ELF-1 (cell line): ENCODE measurements at places on chromosomes 16 and 17.

DNA sequence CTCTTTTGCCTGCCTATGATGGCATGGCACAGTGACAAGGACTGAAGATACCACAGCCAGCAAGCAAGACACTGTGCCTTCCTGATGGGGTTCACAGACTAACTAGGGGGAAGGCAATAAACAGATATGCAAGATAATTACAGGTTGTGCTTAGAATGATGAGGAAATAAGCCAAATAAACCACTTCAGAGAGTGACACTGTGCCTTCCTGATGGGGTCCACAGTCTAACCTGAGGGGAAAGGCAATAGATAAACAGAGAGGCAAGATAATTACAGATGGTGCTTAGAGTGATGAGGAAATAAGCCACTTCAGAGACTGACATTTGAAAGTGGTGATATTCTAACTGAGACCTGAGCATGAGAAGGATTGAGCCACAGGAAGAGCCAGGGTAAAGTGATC lies 84.2 kb downstream of the HS3ST2 start:
- DNase-seq: no peak

DNA sequence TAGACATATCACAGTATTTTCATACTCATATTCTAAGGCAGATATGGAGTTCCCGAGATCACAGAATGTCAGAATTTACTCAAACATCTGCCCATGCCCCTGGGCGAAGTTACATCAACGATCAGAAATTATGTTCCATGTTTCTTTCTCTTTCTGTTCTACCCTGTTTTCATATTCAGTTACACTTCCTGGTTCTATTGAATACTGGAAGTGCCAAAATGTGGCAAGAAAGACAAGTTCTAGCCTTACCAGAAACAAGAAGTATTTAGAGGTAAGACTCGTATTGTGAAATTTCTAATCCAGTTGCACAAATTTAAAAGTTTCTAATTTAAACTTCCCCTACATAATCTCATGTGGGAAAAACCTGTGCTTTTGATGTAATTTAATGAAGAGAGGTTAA lies 36.1 kb downstream of the KCNJ2 start:
- no peak for DNase-seq

- DNase-seq: peak; percentile 86
Observed at GRCh38 chr17:58303971-58304749, 23.4 kb upstream of the MPO start.

DNA sequence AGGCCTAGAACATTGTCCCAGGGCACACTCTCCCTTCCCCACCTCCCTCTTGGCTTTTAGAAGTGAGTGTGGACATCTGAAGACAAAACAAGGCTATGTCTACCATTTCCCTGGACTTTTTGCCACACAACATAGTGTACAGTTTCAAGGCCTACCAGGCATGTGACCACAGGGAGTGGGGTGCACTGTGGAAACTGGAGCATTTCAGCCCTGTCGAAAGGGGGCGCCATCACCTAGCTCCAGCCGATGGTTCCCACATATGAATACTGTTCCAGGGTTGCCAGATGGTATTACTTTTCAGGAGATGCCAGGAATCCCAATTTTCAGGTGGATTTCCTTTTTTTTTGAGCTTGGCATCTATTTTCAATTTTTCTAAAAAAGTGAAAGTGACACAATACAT lies 140.7 kb downstream of the KATNIP start:
- DNase-seq: no peak

DNA sequence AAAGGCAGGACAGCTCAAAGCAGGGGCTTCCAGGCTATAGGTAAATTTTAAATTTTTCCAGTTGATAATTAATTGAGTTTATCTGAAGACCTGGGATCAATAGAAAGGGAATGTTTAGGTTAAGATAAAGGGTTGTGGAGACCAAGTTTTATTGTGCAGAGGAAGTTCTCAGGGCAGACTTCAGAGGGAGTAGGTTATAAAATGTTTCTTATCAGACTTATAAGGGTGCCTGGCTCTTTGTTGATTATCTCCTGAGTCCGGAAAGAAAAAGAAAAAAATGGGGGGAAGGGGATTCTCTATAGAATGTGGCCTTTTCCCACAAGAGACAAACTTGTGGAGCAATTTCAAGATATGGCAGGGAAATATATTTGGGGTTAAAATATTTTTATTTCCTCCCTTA lies 15.9 kb downstream of the SLC46A1 start:
- no peak for DNase-seq

DNA sequence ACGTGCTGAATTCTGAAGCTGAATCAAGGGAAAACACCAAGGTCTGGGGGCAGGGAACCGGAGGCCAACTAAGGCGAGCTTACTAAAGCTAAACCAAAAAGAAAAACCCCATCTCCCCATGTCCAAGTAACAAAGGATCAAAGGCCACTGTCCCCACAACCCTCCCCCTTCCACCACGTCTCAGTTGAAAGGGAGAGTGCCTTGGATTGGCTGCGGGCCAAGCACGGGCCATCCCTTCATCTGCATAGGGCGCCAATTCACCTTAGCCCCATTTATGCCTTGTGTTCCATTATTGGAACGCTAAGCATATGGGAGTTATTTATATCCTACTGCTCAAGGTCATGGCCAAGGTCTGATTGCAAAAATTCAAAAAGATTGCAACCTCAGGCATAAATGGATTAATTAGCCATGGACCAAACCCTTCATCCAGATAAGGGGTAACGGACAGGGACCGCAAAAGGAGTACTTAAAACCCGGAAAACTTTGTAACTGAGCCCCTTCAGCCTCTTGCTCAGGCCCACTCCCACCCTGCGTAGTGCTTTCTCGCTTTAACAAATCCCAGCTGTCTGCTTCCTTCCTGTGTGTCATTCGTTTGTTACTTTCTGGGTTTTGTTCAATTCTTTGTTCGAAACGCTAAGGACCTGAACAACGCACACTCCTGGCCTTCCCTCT lies 740 bp upstream of the ATP6V0D1 start:
- no peak for DNase-seq

DNA sequence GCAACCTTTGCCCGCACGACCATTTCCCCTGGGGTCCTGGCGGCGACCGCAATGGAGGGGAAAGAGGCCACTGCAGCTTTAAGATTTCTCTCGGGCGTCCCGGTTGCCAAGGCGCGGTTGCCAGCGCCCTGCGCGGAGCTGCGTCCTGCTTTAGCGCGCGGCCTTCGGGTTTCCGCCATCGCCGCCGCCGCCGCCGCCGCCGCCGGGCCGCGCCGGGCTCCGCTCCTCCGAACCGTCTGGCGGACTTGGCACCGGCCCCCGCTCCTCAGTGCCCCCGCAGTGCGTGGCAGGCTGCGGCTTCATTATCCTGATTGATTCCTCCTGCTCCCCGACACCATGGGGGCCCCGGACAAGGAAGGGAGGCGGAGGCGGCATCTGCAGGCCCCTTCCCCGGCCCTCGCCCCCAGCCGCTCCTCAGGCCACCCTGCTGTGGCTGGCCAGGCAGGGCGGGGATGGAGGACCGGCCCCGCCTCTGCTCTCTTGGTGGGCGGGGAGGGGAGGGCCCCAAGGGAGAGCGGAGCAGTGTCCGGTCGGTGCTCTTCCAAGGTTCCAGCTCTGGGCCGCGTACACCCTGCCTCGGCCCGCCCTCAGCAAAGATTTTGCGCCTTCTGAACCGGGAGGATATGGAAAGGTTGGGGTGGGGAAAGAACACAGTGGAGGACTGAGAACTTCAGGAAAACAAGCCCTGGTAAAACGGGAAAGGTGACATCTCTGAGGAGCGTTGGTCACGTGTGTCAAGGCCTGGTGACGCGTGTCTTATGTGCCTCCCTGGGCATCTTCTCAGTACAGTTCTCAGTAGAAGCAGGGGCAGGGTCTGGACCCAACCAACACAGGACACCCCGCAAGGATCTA lies 34.0 kb downstream of the NEUROD2 start:
- peak; percentile 76 for DNase-seq

- no peak for DNase-seq
Observed at GRCh38 chr16:86382774-86383407, 127.4 kb upstream of the FOXF1 start.

DNA sequence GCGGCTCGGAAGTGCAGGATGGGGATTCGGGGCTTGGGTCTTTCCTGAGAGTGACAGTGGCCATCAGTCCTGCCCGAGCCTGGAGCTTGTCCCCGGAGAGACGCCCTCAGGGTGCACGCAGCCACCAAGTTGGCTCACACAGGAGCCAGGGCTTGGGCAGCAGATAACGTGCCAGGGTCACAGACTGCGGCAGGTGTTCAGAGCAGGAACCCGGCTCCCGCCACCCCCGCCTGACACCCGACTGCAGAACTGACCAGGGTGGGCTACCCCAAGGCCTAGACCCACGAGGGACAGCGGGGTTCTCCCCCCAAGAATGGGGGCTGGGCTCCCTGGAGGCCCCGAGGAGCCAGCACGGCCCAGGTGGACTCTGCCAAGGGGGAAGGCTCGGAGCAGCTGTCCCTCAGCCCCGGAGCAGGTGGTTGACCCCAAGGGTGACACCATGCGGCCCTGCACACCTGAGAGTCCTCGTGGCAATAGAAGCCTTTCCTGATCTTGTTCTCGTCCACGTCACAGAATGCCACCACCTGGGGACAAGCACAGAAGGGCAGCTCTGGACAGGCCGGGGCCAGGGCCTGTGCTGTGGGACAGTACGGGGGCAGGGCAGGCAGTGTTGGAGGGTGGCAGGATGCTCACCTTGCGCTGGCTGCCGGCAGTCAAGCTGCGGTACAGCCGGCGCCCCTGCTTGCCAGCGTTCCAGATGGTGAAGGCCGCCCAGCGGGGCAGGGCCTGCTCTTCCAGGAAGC lies 117.1 kb upstream of the ZNF750 start:
- DNase-seq: no peak

DNA sequence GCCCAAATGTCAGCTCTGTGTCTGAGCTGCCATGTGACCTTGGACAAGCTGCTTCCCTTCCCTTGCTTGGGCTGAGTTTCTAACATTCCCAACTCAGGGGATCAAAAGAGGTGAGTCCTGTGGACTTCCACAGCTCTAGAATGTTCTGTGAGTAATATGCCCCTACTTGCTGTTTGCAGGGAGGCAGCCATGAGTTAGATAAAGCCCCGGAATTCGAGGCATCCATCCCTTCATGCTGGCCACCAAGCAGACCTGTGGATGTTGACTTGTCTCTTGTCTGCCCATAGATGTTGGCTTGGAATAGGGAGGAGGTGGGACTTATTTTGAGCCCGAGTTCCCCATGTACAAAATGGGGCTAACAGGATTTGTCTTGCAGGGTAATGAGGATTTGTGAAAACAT lies 36.2 kb downstream of the KSR1 start:
- no peak for DNase-seq

DNA sequence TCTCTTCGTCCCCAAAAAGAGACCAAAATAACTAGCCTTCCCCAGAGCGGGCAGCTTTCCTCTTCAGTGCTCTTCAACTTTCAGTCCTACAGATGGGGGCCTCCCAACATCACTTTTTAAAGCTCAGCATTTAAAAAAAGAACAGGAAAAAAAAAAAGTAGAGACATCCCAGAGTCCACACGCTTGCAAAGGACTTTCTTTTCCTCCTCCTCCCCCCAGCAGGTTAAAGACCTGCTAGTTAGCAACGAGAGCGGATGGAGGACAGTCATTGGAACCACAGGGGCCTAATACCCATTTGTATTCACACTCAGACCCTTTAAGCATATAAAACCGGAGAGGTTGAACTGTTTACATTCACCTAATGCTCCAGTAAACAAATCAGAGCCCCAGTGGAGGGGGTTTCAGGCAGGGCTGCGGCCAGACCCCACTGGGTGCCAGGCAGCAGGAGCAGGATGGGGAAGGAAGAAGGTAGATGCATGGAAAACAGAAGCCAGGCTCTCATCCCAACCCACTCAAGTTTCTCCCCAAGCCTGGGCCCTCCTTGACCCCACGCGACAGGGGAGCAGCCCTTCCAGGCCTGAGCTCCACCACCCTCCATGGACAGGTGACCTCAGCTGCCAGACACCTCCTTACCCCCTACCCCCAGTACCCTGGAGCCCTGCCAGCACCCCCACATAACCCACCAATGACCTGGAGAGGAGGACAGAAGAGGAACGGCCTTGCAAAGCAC lies 15.2 kb downstream of the ZFHX3 start:
- peak; percentile 82 for DNase-seq

DNA sequence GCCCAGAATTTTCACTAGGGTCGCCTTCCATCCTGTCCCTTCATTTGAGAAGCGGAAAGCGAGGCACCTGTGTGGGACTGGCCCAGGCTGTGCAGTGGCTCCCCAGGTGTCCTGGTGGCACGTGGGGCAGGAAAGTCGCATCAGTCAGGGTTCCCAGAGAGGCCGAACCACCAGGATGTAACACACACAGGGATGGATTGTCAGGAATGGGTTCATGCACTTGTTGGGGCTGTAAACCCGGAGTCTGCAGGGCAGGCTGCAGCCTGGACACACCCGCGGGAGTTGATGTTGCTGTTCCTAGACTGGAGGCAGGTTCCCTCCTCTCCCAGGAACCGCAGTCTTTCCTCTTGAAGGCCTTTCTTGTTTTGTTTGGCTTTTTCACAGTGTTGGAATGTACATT lies 30.7 kb upstream of the RPTOR start:
- no peak for DNase-seq

DNA sequence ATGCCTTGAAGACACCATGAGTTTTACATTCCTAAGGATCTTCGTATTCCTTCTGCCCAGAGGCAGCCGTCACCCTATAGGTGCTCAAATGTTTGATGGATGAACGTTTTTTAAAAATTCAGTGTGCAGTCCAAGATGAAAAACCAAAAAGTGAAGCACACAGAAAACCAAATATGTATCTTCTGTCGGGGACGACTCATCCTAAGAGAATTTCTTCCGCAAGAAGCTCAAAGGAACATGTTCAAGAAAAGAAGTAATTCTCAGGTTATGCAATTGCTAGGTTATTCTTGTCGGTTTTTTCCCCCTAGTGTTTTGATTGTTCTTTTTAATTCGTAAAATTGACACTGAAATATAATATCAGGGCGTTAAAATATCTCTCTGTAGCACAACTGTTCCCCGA lies 1.4 kb downstream of the CENPV start:
- no peak for DNase-seq

DNA sequence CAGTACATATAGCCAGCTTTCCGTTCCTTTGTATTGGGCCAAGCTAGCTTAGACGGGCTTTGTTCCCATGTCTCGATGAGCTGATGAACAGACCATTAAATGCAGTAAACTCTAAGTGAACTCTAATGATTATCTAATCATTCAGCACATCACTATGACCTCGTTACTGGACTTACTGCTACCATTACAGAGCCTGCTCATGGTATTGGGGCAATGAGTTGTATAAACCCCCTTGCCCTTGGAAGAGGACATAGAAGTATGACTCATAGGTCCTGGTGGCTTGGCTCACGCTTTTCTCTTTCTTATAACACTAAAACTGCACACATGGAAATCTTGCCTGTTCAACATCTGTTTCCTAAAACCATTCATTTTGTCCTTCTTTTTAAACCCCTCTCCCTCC lies 93.6 kb upstream of the DYNLRB2 start:
- no peak for DNase-seq

DNA sequence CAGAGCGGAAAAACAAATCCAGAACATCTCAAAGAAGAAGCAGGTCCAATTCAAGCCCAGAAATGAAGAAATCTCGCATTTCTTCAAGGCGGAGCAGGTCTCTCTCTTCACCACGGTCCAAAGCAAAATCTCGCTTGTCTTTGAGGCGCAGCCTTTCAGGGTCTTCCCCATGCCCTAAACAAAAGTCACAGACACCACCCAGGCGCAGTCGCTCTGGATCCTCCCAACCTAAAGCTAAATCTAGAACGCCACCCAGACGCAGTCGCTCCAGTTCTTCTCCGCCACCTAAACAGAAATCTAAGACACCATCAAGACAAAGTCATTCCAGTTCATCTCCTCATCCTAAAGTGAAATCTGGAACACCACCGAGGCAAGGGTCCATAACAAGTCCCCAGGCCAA lies 10.3 kb downstream of the SRRM2 start:
- no peak for DNase-seq
